Inflammatory macrophage treated with lipopolysaccharide for 1 hour (primary cell): ENCODE measurements at places on chromosomes 7 and 10.

- DNase-seq, result no peak
Observed at GRCh38 chr7:127653396-127653795, 1.4 kb downstream of the SND1 start.

- DNase-seq, result no peak
Observed at GRCh38 chr7:114007386-114007785, 88.6 kb upstream of the PPP1R3A start.

- peak; percentile 18 for DNase-seq
Observed at GRCh38 chr10:90817128-90817889, 40.5 kb downstream of the HTR7 start.

DNA sequence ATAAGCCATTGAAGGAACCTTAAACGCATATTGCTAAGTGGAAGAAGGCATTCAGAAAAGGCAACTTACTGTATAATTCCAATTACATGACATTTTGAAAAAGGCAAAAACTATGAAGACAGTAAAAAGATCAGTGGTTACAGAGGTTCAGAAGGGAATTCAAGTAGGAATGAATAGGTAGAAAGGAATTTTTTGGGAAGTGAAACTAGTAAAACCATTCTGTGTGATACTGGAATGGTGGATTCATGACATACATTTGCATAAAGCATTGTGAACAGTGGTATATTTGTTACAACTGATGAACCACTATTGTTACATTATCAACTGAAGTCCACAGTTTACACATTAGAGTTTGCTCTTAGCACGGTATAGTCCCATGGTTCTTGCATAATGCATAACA is 114.2 kb upstream of the GPR22 start:
- DNase-seq, result no peak

GRCh38 chr10:12929381-12929780 is 72.1 kb downstream of the CCDC3 start:
- DNase-seq, result no peak

GRCh38 chr10:75402486-75403143 is 1.1 kb upstream of the ZNF503 start:
- DNase-seq, result no peak

- no peak for DNase-seq
Observed at GRCh38 chr10:510415-510881, 179.0 kb downstream of the DIP2C start.

DNA sequence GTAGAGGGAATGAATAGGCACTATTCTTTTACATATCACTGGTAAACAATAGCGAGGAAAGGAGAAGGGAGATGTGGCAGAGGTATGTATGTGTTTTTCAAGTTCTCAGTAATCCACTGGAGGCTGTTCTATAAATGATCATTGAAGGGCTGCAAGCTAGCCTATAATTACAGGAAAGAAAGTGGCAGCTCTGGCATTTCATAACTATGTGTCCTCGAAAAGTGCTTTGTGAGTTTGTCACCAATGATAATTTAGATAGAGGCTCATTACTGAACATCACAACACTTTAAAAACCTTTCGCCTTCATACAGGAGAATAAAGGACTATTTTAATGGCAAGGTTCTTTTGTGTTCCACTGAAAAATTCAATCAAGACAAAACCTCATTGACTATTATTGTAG is 235.1 kb downstream of the FOXP2 start:
- DNase-seq, result no peak

- no peak for DNase-seq
Observed at GRCh38 chr10:29163746-29164145, 125.1 kb upstream of the LYZL1 start.

- DNase-seq, result peak; percentile 23
Observed at GRCh38 chr10:130179640-130180039, 43.4 kb downstream of the GLRX3 start.

GRCh38 chr7:95867309-95867708 is 95.0 kb downstream of the DYNC1I1 start:
- no peak for DNase-seq

DNA sequence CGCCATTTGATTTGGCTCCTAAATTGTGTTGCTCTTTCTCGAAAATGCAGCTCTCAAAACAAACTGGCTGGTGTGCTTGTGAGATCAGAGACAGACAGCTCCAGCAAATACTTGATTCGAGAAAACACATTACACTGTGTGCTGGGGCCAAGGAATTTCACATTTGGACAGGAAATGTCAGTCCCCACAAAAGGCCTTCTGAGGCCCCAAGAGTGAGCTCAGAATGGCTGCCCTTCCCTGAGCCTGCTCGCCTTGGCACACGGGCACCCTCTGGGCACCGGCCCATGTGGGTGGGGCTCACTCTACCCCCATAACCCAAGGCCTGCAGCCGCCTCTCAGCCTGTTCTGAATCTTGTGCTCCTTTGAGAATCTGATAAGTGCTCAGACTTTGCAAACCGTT is 13.9 kb upstream of the HSPA12A start:
- no peak for DNase-seq

GRCh38 chr10:30755441-30755953 is 125.9 kb upstream of the LYZL2 start:
- DNase-seq, result no peak
